ENCODE measurements at places on chromosomes 12 and 14.

- no peak for DNase-seq
These were observed 339.0 kb downstream of the CACNA1C start for GRCh38 chr12:2391740-2392331.

DNA sequence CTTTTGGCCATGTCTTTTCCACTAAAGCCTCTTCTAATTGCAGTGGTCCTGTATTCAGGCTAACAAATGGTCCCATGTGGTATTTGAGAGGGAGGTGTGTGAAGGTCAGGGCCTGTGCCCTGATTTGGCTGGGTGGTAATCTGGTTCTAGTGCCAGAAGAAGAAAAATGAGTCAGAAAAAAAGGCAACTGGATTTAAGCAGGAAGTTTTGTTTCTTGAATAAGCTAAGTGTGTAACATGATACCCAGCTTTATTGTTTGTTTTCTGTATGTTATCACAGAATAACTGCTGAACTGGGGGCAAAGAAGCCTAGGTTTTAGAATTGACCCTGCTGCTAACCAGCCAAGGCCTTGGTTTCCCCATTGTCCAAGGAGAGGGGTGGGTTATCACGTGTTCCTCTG, 134.0 kb downstream of the ANO6 start:
- DNase-seq, result no peak

- DNase-seq, result peak; percentile 67
These were observed 1378.3 kb upstream of the SEL1L start for GRCh38 chr14:82911930-82912329.

DNA sequence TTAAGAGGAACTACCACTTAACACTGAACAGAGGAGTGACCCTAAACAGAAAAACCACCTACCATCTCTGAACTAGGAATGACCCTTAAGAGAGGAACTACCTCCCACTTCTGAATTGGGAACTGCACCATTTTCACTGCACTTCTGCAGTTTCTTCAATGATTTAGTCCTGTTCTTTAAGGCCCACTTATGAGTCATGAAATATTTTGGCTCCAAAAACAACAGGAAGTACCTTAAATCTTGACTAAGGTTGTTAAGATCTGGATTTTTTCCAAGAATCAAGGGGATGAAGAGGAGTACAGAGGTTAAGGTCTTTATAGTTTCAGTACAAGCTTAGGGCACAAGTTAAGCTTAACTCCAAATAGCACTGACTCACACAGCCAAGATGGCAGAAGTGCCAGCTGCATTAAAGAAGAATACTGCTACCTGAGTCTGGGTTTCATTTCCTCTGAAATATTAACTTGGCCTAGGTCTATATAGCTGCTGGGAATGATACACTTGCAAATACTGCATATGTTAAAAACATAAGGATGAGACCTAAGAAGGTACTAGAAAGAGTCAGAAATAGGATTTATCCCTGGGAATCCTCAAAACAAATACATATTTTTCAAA, 4.2 kb downstream of the NPC2 start:
- no peak for DNase-seq

DNA sequence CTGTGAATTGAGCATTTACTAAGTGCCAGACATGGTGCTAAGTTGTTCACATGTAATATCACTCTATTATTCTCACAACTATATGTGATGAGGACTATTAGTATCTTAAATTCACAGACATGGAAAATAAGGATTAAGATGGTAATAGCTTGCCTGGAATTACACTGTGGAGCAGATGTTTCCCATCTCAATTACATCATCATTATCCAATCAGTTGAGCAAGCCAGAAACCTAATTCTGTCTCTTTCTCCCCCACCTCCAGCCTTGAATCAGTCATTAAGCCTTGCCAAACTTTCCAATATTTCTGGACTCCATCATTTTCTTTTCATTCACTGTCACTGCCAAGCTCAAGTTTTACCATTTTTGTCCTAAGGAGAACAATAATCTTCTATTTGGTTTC, 287.8 kb upstream of the KITLG start:
- DNase-seq, result no peak

DNA sequence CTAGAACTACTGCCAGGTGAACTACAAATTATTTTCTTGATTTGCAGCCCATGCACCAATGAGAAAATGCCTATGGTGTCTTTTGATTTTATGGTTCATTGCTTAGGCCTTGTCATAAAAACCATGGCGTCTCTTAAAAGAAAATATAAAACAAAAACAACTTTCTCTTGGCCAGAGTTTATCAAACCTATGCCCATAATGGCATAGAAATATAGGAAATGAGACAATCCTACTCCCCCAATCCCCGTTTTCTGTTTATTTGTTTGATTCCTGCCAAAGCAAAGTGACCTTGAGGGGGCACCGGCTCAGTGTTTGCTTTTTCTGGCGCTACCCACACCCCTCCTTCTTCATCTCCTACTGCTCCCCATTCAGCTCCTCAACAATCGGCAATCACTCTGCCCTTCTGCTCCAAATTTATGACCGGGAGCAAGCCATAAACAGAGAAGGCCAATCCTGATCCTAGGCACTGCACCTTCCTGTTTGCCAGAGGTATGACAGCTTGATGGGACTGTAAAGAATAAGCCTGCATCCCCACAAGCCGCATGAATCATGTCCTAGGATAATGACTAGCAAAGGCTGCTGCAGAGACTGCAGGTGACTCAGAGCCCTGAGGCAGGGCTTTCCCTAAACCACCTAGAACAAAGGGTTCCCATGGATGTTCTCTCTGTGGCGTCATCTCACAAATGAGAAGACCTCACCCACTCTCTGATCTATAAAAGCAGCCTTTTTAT, 874.9 kb downstream of the NRXN3 start:
- no peak for DNase-seq

DNA sequence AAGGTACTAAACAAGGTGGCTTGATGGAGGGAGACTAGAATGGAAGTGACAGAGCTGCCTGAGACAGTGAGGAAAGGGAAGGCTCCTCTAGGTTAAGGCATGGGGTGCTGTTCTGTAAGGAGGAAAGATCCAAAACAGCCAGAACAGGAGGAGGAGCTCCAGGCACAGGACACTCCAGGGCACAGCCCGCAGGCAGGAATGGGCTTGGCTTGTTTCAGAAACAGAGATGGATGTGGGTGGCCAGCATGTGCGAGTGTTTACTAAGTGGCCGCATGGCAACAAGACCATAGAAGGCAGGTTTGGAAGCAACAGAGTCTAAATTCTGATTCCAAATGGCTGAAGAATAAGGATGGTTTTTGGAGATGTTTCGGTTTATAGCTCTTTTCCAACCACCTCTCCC, 889.1 kb downstream of the AACS start:
- DNase-seq, result no peak

DNA sequence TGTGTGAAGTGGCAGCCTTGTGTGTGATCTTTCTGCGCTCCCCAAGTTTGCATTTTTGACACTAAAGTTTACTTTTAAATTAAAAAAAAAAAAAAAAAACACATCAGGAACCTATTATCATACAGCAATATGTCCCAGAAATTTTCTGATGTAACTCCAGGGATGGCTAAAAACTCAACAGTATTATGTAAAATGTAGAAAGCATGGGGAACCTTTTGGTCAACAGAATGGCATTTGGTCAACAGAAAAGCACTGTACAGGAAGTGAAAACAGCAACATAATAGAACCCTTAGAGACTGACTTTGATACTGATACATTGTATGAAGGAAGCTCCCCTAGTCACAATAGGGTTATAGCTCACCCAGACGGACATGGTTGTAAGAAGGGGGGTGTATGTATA, 224.3 kb downstream of the ITPR2 start:
- DNase-seq, result no peak

DNA sequence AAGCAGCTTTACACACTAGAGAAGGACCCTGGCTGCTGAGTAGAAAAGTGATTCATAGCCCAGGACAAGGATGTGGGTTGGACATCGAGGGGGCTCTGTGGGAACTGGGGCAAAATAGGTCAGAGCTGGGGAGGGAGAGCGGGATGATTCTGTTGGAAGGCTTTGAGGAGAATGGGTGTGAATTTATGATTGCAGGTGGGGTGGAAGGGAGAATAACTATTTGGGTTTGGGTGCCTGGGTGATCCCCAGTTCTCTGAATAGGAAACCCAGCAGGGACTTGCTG, 13.1 kb downstream of the SERPINA3 start:
- no peak for DNase-seq

DNA sequence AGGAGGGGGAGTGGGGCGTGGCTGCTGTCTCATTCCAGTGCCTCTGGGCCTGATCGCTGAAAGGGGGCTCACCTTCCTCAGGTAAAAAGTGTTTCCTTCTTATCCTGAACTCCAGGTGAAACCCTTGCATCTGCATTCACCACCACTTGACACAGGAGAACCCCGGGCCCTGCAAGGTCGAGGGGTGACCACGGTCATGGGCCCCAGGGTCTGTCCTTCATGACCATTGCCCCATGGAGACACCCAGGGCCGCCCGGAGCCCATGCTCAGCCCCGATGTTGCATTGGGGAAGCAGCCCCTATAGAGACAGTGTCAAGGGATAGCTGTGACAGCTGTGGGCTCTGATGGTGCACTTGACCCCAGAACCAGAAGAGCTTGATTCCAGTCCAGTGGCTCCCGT, 34.4 kb upstream of the DYNC1H1 start:
- no peak for DNase-seq

GRCh38 chr12:112456029-112456428, 37.3 kb downstream of the PTPN11 start:
- no peak for DNase-seq

GRCh38 chr14:47039336-47039735, 387.8 kb upstream of the RPL10L start:
- DNase-seq, result no peak
